ENCODE measurements at places on chromosomes 16 and 17. TPM values are rescaled to one million over a fixed set of nuclear protein-coding genes. Genes with fewer than 3 reads are reported as not detected.
A peak's percentile ranks its signal among the peaks of the same experiment; 100 is the strongest.

DNA sequence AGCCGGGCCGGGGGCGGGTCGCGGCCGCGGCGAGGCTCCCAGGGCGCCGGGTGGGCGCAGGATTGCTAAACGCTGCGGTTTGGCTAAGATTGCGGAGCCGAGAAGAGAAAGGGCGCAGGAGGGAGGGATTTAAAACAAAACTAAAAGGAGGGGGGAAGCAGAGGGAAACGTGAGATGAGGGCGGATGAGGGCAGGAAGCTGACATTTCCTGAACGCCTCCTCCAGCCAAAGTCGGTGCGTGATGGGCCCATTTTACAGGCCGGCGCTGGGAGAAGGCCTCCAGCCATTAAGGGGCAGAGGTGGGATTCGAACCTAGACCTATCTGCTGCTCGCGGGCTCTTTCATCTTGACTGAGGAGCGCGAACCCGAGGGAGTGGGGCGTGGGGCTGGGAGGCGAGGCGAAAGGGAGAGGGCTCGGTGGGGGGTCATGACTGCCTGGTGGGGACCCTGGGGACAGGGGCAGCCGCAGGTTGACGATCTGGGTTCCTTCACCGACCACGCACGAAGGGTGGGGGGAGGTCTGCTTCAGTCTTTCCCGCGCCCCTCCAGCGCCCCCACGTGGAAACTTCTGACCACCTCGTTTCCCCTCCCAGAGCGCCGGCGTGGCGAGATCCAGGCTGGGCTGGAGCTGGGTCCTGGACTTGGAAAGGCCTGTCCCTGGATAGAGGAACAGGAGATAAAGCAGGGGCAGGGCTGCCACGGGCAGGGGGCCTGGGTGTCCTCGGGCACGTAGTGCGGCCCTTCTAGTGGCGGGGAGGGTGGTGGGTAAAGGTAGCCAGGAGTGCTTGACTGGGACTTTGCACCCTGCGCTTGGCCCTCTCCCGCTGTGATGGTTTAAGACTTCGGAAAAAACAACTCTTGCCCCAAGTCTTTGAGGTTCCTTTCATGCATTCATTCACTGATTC lies 3.8 kb upstream of the TAC4 start:
- no peaks in the 10 kb centered on the region for H3K27me3 ChIP-seq
- H3K36me3 ChIP-seq: no peaks in the 10 kb centered on the region
- H3K4me1 ChIP-seq: peaks cover 14% of the 10 kb centered on the region
- no peak overlapping the region for H3K4me3 ChIP-seq
- DNase-seq: peak; percentile 65

- no peak for DNase-seq
- peaks cover 6% of the 10 kb centered on the region for H3K4me1 ChIP-seq
- no peaks in the 10 kb centered on the region for H3K36me3 ChIP-seq
- no peak overlapping the region for H3K4me3 ChIP-seq
Observed at GRCh38 chr17:29726715-29727252, 104.1 kb upstream of the CORO6 start.

TBC1D3I gene
- not detected for total RNA-seq

- no peak overlapping the region for H3K27ac ChIP-seq
- H3K4me3 ChIP-seq: no peak overlapping the region
- no peaks in the 10 kb centered on the region for H3K27me3 ChIP-seq
- no peak for DNase-seq
- H3K36me3 ChIP-seq: no peaks in the 10 kb centered on the region
- peaks cover 10% of the 10 kb centered on the region for H3K4me1 ChIP-seq
Observed at GRCh38 chr16:85921026-85921425, 22.1 kb downstream of the IRF8 start.

DNA sequence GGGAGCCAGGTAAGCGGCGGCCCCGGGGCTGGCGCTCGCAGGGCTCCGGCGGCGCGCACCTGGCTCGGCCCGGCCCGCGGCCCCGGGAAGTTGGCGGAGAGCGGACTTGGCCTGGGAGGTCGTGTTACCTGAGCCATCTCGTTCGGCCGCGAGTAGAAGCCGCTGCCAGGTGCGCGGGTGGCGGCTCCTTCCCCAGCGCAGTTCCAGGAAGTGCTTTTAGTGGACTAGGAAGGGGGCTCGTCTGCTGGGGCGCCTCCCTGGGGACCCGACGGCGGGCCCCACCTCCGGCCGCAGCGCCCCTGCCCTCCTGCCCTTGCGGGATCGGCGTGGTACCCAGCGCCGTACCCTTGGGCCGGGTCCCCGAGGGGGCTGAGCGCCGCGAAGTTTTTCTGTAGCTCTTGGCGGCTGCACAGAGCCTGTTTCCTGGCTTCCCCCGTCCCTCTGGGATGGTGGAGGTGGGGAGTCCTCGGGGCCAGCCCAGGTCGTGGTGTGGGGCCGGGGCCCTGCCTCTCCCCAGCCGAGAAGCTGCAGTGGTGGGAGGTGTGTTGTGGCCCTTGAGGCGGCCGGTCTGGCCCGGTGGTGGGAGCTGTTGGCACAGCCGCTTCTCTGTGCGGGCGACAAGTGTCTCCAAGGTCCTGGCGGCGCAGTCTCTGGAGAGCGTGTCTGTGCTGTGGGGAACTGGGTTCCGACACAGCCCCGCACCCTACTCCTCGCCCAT lies 96.9 kb downstream of the RAB11FIP4 start:
- no peaks in the 10 kb centered on the region for H3K27me3 ChIP-seq
- H3K4me1 ChIP-seq: peaks cover 65% of the 10 kb centered on the region
- peak; percentile 68 for DNase-seq
- no peaks in the 10 kb centered on the region for H3K36me3 ChIP-seq
- H3K27ac ChIP-seq: peak overlapping the region; percentile 89

IKZF3 gene
- 0.78 TPM for total RNA-seq

GRCh38 chr16:13612623-13613022 lies 307.3 kb upstream of the ERCC4 start:
- H3K27ac ChIP-seq: no peak overlapping the region
- no peaks in the 10 kb centered on the region for H3K27me3 ChIP-seq
- no peak overlapping the region for H3K4me3 ChIP-seq
